ENCODE measurements at places on chromosomes 4 and X.

DNA sequence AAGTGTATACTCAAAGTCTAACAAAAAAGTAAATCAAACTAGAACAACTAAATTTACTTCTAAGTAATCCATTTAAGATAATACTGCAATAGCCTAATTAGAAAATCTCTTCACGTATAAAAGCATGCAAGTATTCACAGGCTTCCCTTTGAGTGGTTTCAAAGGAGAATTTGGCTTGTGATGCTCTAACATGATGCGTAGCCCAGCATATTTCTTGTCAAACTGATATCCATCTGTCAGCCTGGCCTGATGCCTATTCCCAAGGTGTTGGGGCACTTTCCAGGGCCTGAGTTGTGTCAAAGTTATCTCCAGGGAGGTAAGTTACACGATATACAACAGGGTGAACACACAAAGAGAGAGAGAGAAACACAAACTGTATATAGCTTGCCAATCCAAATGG is 287.0 kb upstream of the MAGEB18 start:
- DNase-seq: no peak

DNA sequence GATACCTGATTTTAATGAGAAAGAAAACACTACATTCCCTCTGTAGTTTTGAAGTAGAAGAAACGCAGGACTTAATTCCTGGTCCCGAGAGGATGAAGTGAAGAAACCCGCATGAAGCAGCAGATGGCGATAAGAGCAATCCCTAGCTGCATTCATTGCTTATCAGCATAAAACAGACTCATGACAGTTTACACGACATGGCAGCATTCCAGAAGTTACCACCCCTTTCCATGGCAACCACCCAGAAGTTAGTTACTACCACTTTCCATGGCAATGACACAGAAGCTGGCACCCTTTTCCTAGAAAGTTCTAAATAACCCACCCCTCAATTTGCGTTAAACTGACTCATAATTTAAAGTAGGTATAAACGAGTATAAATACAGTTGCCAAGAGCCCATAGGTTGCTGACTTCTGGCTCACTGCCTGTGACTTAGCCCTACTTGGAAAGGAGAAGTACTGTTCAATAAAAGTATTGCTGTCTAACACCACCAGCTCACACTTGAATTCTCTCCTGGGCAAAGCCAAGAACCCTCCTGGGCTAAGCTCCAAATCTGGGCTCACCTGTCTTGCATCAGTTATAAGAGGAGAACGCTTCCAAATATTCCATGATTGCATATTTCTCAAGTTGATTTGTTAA is 5.5 kb upstream of the XAGE2 start:
- DNase-seq: no peak

- no peak for DNase-seq
Measured at GRCh38 chr4:73895201-73896175, 26.3 kb downstream of the CXCL1 start.

- DNase-seq: no peak
Measured at GRCh38 chrX:12686331-12686730, 104.9 kb upstream of the PRPS2 start.

DNA sequence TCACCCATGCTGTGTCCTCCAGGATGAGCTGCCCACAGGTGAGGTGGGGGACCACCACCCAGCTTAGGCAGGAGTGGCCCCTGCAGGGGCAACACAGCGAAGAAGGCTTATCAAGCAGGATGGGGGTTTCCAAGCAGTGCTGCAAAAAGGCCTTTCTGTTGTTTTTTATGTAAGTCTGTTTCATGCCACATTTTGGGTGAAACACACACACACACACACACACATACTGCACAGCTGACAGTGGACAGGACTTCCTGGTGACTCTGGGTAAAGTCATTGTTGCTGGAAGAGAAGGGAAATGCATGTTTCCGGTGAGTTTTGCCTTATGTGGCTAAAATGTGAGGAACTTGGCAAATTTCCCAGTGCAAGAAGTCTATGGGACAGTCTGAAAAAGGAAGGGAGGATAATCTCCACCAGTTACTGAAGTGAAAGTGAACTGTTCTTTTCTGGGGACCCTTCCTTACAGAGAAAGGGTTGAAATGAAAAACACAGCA is 119.2 kb downstream of the IRF2 start:
- no peak for DNase-seq

DNA sequence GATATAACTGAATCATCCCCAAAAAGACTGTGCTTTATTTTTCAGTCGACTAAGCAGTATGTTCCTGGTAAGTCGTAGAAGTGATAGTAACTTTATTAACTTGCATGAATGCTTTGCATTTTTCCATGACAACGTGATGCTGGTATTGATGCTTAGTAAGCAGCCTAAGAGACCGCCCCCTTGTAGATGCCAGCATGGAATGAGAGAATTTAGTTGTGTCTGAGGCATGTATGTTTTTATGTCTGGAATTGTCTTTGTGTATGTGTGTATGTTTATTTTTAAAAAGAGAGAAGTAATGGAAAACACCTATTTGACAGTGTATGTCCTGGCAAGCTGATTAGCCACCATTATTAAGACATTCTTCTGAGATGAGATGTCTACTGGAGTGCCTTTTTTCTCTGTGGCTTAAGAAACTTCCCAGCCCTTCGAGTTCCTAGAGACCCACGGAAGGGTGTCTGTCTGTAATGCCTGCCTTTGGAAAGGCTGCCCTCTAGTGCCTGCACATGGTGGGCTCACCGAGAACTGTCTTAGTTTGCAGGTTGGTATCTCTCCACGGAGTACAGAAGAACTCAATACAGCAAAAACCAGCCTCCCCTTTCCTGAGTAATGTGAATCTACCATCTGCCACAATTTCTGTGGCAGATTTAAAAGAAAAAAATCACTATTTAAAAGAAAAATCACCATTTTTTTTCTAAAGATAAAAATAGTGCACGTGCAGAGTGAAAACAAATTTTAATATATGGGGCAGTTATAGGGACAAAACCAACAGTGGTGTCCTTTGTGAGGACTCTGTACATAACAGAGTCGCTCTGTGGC is 85.9 kb downstream of the AASDH start:
- DNase-seq: peak; percentile 2

GRCh38 chrX:132375941-132376340 is 112.9 kb downstream of the MBNL3 start:
- no peak for DNase-seq

DNA sequence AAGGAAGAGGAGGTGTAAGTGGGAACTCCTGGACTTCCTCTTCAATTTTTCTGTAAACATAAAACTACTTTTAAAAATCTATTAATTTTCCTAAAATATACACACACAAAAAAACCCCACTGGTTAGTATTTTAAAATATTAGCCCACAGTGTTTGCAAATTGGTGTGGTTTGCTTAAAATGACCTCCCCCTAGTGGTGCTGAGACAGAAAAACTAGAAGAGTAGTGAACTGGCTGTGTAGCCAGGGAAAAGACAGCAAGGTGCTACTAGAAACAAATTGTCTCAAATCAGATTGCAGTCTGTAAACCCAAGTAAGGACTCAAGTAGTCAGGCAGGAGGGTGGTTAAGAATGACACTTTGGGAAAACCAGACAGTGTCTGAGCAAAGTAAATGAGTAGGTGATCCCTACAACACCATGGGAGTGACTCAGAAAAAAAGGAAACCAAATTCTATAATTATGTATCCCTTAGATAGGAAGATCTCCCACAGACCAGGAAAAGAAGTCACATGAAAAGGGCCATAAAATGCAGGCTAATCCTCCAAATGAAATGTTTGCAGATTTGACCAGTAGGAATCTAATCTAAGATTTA is 26.0 kb downstream of the AMTN start:
- no peak for DNase-seq

DNA sequence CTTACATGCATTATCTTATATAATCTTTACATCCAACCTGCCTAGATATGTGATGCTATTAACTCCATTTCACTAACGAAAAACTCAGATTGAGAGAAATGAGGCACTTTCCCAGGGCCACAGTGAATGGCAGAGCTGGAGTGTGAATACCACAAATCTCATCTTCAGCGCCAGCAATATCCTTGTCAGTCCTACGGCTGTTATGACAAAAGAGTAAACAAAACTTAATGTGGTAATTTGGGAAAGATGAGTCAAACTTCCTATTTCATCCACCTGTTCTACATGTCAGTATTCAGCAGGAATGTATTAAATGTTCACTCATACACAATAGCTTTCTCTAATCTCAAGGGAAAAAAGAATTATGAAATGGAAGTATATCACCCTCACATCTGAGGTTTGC is 56.9 kb downstream of the FAT1 start:
- no peak for DNase-seq

- no peak for DNase-seq
Measured at GRCh38 chr4:169383724-169384123, 113.0 kb upstream of the SH3RF1 start.

GRCh38 chr4:171281359-171281758 is 531.8 kb upstream of the GALNTL6 start:
- DNase-seq: no peak

DNA sequence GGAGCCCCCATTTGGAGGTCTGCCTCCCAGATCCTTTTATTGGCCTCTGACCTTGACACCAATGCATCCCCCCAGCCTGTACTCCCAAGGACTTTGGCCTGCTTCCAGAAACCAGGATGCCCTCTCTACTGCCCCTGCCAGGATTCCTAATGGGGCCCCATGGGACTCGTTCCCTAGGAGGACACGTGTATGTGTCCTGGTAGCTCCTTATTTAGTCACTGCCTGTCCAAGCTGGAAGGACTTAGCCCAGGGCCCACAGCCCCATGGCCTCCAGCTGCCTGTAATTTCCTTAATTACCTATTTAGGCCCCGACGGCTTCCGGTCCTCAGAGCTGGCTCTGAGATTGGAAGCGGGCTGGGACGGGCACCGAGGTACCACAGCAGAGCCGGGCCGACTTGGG is 9.4 kb downstream of the ATP2B3 start:
- DNase-seq: no peak

DNA sequence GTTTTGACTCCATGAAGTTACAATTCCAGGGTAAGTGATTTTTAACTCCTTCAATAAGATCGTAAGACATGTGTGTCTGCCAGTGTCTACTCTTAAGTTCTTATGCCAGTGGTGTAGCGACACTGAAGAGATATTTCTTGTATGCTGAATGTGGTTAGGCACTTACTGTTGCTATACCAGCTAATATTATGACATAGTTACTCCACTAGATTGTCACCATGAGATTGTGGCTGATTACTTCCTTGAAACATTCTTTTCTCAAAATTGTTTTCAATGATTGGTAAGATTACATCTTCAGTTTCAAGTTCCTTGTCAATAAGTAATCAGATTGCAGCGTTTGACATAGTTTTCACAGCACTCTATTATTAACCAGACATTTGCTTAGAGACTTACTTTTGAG is 60.6 kb upstream of the PAGE5 start:
- DNase-seq: no peak

- no peak for DNase-seq
Measured at GRCh38 chr4:122007016-122007415, 55.2 kb upstream of the TRPC3 start.

DNA sequence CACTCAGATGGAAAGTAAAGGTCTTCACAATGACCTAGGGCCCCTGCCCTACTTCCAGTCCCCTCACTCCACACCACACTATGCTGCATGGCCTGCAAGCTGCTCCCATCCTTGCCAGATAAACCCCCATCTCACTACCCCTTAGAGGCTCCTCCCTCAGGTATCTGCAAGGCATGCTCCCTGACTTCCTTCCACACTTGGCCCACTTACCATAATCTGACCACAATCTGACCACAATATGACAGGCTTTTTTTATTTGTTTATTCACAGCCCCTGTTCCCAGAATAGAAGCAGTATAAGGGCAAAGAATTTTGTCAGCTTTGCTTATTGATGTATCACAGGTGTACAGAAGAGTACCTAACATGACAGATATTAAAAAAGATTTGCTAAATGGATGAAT is 124.7 kb downstream of the CAMK2D start:
- DNase-seq: no peak

GRCh38 chrX:15761564-15762191 is 23.6 kb downstream of the CA5B start:
- DNase-seq: no peak

- no peak for DNase-seq
Measured at GRCh38 chrX:24448762-24449250, 16.3 kb upstream of the PDK3 start.

DNA sequence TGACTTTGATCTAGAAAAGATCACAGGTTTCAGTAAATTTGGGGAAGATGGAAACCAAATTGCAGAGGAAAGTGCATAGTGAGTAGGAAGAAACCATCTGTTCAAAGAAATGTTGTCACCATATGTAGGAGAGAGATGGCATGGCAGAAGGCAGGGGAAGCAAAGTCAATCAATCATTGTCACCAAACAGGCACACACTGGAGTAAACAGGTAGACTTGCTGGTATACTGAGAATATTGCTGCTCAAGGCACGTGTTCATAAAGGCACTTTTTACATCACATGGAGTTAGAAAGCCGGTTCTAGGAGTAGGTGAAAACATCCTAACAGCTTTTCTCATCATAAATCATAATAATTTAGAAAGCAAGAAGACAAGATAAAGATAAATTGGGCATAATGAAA is 550.5 kb upstream of the FAT1 start:
- DNase-seq: no peak

GRCh38 chrX:19823031-19823430 is 64.4 kb downstream of the SH3KBP1 start:
- no peak for DNase-seq

GRCh38 chr4:124685851-124686250 is 26.7 kb downstream of the ANKRD50 start:
- DNase-seq: no peak

- DNase-seq: no peak
Measured at GRCh38 chr4:43959976-43960375, 488.6 kb downstream of the KCTD8 start.

- DNase-seq: no peak
Measured at GRCh38 chr4:14293582-14293981, 666.1 kb upstream of the BOD1L1 start.

- no peak for DNase-seq
Measured at GRCh38 chr4:140249351-140249750, 95.4 kb upstream of the MAML3 start.

DNA sequence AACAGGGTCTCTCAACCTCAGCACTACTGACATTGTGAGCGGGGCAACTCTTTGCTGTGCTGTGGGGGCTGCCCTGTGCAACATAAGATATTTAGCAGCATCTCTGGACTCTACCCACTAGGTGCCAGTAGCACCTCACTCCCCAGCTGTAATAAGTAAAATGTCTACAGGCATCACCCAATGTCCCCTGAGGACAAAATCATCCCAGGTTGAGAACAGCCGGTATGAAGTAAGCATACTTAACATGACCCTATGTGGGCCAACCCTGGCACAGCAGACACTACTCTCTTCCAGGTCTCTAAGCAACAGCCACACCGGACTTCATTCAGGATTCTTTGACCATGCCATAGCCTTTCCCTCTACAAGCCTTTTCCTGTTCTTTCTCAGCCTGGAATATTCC is 10.5 kb upstream of the MGST2 start:
- no peak for DNase-seq

- no peak for DNase-seq
Measured at GRCh38 chr4:182768838-182769237, 148.3 kb downstream of the DCTD start.
